Thymus (tissue), 14 donors: ENCODE measurements at places on chromosomes 4 and X.

DNA sequence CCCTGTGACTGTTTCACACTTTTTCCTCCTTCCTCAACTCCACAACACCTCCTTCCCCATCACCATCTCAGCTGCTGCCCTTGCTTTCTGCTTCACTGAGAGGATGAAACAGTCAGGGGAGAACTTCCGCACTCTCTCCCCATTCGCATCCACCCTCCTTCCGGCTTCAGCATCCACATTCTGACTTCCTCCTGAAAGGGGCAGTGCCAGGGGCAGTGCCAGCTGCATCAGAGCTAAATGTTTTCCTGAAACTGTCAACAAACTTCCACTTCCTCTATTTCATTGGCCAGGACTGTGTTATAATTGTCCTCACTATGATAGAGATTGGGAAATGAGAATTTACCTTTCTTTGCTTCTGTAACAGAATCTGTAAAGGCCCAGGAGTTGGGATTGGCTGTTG lies 18.2 kb upstream of the RASL11B start:
- no peak for DNase-seq

- DNase-seq = no peak
Measured at GRCh38 chrX:70527053-70527452, 82.4 kb downstream of the DLG3 start.

- no peak for DNase-seq
Measured at GRCh38 chr4:123018396-123018775, 96.0 kb upstream of the NUDT6 start.

GRCh38 chrX:153857348-153857903 lies 27.1 kb upstream of the PDZD4 start:
- DNase-seq = no peak

GRCh38 chr4:74715706-74716435 lies 78.5 kb downstream of the BTC start:
- DNase-seq = no peak

- peak; percentile 30 for DNase-seq
Measured at GRCh38 chr4:79917246-79917645, 155.8 kb downstream of the ANTXR2 start.

DNA sequence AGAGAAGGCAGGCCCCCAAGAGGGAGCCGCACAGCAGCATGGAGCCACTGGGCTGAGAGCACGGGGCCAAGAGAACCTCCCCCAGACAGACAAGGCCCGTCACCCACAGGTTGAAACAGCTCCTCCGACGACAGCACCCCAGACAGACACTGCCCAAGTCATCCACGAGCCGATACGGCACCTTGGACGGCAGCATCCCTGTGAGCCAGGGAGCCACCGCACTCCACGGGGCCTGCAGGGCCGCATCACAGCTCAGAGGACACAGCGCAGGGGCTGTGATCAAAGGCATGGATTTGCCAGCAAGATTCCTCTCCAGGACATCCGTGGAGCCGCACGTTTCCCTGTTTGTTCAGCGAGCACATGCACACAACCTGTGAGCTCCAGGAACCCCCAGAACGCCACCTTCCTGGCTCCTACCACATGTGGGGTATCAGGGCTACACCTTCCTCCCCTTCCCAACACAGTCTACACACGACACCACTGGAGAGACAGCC lies 3.9 kb downstream of the CTBP1 start:
- DNase-seq = no peak

- DNase-seq = no peak
Measured at GRCh38 chrX:115332832-115333231, 43.3 kb downstream of the LUZP4 start.

DNA sequence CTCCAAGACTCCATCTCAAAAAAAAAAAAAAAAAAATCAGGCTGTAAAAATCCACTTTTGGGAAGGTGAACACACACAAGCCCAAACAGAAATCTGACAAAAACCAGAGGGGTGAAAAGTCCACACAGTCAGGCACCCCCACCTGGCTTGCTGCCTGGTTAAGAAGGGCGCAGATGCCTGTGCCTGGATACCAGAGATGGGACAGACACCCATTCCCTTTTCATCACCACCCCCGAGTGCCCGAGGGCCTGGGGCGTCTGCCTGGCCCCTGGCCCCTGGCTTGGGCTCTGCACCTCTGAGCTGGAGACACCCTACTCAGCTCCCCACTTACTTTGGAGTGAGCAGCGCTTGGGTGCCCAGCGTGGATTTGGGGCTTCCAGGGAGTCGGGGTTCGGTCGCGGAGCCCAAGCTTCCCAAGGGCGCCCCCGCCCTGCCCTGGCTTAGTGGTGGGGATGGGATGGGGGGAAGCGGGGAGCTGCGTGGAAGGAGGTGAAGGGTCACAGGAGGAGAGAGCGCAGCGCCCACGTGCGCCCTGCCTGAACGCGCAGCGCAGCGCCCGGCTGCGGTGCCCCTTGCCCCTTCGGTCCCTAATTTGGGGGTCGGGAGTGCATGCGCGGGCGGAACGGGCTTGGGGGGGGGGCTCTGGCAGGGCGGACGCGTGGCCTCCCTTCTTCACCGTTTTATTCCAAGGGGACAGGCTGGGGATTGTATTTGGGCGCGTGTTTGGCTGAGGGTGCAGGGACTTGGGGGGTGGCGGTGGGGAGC lies 11.3 kb downstream of the SHOX start:
- DNase-seq = no peak

DNA sequence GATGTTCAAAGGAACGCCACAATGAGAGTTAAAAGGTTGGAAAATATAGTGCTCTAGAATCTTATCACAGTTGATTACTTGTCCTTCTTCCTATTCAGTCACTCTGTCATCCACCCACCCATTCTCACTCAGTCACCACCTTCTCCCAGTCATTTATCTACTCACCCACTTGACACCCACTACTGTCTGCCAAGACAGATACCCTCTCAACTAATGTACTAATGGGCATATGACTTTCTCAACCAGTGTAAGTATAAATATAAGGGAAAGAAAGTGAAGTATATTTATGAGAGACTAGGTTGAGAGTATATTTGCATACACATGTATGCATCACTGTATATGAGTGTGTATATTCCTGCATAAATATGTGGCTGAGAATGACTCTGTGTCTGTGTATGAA lies 20.0 kb downstream of the MID2 start:
- DNase-seq = no peak

DNA sequence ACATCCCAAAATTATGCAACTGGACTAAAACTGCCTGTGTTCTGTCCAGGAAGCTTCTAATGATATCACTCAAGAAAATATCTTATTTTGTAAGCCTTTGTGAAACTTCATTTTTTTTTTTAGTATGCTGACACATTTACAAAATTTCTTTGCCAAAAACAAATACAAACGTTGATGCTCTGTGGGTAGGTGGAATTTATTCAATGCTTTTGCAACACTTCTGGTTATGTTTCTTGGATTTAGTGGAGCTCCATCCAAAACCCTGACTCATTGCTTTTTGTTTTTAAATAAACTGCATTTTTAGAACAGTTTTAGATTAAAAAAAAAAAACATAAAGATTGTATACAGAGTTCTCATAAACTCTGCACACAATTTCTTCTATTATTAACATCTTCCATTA lies 250.9 kb upstream of the MAOA start:
- DNase-seq = no peak

GRCh38 chrX:103845165-103845653 lies 13.2 kb upstream of the RAB9B start:
- DNase-seq = peak; percentile 68

GRCh38 chr4:169975838-169976796 lies 50.1 kb downstream of the MFAP3L start:
- no peak for DNase-seq

GRCh38 chr4:128844931-128845330 lies 35.4 kb downstream of the JADE1 start:
- DNase-seq = no peak

DNA sequence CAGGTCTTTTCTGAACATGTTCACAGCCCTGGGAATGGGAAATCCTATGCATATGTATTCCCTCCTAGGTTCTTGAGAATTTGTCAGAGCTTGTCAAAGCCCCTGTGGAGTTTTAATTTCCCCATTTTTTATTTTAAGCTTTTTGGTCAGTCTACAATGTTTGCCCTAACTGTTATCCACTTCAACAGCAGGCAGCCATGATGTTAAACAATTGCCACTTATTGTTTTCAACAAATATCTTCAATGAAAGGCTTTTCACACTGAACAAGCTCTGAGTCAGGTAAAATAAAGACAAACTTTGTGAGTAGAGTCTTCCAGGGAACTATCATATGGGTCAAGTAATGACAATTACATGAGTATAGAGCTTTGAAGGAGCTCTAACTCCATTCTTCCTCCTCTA lies 25.0 kb upstream of the ATP1B4 start:
- DNase-seq = no peak

- no peak for DNase-seq
Measured at GRCh38 chrX:123455693-123456092, 271.6 kb downstream of the GRIA3 start.

GRCh38 chrX:140697618-140698017 lies 11.9 kb upstream of the LINC00632 start:
- no peak for DNase-seq

GRCh38 chr4:78749258-78749971 lies 26.7 kb upstream of the BMP2K start:
- no peak for DNase-seq

DNA sequence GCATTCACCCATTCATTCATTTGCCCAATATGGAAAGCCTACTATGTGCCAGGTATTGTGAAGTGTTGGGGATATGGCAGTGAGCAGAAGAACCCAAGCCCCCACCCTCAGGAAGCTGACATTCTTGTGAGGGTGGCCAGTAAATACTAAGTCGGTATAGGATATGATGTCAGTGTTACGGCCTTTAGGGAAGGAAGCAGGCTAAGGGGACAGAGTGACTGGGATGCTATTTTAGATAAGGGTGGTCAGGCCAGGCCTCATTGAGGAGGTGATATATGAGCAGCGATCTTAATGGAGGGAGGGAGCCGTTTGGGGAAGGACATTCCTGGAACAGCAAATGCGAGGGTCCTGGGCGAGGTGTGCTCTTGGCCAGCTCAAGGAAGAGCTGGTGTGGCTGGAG lies 2.0 kb downstream of the ATP6AP1 start:
- DNase-seq = no peak

GRCh38 chr4:139015948-139016471 lies 429 bp downstream of the NOCT start:
- DNase-seq = no peak

DNA sequence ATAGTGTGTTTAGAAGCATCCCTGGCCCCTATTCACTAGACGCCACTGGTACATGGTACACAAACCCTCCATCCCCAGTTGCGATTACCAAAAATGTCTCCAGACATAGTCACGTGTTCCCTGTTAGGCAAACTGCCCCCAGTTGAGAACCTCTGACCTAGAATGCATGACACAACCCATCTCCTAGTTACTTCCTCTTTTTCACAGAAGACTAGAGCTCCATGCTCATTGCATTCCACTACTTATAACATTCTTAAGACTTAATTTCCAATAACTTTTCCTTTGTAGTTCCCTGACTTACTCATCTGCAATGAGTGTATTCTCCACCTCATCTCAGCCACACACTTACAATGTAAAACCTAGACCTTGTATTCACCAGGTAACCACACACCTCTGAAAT lies 68.6 kb downstream of the PRSS12 start:
- DNase-seq = no peak

DNA sequence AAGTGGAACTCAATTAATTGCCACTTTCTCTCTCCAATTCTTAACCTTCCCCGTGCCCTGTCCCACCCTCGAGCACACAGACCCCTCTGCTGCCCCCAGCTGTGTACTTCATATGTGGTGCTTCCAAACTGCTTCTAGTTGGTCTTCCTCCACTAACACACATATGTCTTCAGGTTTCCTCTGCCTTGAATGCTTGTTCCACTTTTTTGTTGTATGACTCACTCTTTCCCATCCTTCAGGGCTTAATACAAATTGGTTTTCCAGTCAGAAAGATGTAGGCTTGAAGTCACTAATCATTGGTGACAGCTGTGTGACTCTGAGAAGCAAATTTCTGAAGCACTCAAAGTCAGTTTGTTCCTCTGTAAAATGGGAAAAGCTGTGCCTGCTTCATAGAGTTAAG lies 30.6 kb downstream of the TRIM2 start:
- DNase-seq = no peak

GRCh38 chr4:118867311-118868067 lies 21.2 kb upstream of the SYNPO2 start:
- DNase-seq = no peak

GRCh38 chr4:27595571-27596360 lies 735.1 kb downstream of the STIM2 start:
- DNase-seq = no peak
